Activated naive CD8-positive, alpha-beta T cell treated with anti-CD3 and anti-CD28 coated beads, Interleukin-2, amount 50 U/mL, for 24 hours (primary cell): ENCODE measurements at places on chromosomes 1 and 21.
A peak's percentile ranks its signal among the peaks of the same experiment; 100 is the strongest.

DNA sequence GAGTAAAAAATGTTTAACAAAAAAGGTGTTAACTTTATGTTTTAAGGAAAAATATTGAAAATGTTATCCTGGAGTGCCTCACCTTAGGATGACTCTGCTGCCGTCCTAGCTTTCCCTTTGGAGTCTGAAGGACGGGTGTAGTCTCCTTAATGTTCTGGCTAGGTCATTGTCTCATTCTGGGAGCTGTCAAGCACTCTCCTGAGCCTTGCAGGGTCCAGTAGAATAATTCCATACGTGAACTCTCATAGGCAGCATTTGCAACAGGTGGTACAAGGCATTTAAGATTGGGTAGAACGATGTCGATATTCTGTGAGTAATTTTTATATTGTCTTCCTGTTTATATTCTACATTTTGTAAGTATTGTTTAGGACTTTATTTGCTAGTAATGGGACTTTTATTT is 283.6 kb upstream of the C1orf105 start:
- DNase-seq: no peak

GRCh38 chr1:47188791-47189785 is 748 bp downstream of the PDZK1IP1 start:
- no peak for DNase-seq

GRCh38 chr1:209655411-209656231 is 3.4 kb upstream of the LAMB3 start:
- no peak for DNase-seq

- no peak for DNase-seq
Measured at GRCh38 chr1:86324130-86324822, 71.8 kb downstream of the ODF2L start.

DNA sequence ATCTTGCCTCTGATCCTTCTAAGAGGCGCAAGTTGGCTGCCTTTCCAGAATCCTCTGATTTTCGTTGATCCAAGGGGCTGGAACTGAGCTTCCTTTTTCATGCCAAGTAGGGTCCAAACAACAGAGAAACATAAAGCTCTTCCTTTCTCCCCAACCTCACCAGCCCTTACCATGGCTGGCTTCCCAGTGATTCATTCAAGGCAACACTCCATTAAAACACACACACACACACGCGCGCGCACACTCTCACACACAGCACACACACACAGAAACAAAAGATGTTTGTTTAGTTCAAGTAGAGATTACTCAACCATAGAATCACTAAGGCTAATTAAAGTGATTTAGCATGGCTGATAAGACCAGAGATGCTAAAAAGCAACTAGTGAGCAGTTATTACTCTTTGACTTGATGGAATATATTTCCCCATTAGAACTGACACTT is 13.0 kb upstream of the GUCA2A start:
- no peak for DNase-seq

- DNase-seq: no peak
Measured at GRCh38 chr1:37846647-37847339, 12.6 kb downstream of the MTF1 start.

DNA sequence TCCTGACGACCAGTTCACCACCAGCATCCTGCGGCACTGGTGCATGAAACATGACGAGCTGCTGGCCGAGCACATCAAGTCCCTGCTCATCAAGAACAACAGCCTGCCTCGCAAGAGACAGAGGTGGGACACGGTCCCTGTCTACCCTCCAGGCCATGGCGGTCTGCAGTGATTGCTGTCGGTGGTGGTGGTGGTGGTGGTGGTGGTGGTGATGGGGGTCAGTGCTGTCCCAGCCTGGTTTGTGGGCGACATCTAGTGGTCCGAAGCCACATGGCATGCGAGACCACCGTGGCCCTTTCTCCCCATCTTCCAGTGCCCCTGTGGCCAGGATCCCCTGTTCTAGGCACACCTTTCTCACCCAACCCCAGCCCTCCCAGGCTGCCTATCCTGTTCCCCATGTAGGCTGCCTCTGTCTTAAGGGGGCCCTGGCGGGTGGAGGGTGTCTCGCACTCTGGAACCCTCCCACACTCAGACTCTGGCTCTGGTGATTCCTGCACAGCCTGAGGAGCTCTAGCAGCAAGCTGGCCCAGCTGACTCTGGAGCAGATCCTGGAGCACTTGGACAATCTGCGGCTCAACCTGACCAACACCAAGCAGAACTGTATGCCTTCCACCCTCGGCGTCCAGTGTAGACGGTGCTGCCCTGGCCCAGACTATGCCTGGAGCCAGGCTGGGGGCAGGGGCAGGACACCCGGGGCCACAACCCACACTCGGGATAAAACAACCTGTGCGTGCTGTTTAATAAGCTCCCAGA is 3.2 kb upstream of the SLC27A3 start:
- DNase-seq: no peak

- DNase-seq: peak; percentile 23
Measured at GRCh38 chr21:33070998-33071769, 1.2 kb downstream of the OLIG1 start.

DNA sequence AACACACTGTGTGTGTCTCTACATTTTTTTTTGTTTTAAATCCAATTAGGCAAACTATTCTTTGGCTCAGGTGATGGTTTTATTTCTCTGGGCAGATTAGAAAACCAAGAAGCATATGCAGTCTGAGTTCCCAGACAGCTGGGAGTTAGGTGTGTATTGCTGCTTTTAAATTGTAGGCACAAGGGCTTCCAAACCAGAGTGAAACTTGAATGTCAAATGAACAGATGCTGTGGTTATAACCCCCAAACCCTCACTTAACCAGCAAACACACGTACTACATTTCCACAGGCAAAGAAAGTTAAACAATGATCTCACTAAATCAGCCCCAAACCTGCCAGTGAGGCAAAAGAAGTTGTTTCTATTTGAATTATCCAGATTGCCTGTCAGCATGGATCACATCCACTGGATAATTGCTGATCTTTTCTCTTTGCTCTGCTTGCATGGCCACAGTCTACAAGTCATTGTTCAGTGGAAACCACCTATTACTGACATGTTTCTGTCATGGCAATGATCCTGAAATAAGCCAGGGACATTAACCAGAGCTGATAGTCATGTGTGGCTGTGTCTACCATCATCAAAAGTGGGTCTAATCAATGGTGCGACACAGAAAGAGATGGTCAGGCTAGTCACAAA is 576.5 kb upstream of the PLXNA2 start:
- no peak for DNase-seq

DNA sequence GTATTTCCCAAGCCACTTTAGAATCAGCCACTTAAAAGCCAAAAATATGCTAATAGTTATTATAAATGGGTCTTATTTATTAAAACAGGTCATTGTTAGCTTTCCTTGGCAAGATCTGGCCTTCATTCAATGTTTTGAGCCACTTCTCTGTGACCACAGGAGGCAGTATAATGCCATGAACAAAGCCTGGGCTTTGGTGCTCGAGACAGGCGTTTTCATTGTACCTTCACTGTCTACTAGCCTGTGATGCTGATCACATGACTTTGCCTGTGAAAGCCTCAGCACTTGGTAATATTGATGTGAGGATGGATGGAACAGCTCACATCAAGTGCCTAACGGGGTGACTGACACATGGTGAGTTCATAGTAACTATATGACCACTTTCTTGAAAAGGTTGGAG is 217.0 kb downstream of the RWDD3 start:
- DNase-seq: no peak

DNA sequence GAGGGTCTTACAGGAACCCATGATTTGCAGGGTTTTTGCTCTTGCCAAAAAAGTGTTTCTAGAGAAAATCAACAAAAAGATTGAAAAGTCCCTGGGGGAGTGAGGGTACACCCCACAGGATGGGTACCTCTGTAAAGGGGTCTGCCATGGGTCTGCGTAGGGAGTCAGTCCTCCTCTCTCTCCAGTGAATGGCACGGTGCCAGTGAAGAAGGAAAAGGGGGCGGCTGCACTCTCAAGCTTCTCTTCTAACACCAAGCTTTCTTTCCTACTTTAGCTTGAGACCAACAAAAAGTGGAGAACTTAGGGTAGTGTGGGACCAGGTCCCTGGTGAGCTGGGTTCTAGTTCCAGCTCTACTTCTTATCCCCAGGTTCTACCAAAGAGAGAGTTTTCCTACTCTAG is 87.4 kb downstream of the GLUL start:
- no peak for DNase-seq

DNA sequence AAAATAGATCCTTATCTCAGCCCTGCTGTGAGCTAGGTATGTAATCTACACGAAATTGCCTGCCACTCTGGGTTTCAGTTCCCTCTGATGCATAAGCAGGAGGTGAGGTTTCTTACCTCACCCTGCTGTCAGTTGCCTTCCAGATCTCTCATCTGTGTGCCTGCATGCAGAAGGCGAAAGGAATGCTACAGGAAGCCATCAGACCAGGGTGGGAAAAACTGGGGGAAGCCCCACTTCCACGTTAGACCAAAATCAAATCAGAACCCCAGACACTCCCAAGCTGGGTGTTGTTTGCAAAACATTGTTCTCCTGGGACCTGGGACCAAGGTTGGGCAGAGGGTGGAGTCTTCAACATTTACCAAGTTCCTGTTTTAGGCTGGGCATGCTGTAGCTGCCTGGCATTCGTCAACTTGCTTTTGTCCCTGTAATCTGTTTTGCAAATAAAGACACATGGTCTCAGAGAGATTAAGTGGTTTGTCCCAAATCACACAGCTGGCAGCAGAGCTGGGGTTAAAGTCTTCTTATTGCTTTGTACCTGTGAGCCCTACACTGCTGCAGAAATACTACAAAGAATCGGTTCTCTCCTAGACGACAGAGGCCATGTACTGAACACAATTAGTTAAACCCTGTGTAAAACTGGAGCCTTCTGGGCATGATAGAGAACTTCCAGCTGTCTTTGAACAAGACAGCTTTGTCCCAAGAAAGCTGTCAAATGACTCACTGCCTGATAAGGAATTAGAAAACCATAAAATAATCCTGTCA is 389.7 kb upstream of the RUNX1 start:
- DNase-seq: peak; percentile 9

DNA sequence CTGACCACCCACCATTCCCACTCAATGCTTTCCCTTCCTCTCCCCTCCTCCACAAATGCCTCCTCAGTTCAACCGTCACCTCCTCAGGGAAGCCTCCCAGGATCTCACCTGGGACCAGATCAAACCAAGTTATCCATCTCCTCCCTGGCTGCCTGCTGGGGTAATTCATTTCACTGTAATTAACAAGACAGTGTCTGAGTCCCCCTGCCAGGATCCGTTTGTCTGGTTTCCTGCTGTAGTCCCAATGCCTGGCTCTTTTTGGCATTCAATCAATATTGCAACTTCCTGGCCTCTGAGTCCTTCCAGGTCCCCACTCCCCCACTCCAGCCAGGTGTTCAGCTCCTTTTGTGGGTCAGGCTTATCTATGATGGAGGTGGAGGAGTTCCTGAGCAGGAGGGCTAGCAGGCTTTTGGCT is 687.7 kb downstream of the PTPRU start:
- DNase-seq: no peak

- DNase-seq: peak; percentile 86
Measured at GRCh38 chr1:61077676-61078541, 4.5 kb upstream of the NFIA start.

DNA sequence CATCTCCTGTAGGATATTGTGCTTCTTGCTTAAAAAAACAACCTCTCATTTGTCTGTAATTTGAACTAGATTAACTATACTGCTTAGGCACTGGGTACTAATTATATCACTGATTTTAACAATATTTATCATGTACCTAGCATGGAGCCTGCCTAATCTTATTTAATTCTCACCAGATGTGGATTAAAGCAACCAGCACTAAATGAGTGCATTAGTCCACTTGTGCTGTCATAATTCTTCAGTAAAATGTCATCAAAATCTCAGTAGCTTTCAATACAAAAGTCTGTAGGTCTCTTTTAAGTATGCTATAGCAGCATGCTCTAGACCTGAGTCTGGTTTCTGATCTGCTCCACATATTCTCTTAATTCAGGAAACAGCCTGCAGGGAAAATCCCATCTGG is 368.1 kb downstream of the NCAM2 start:
- no peak for DNase-seq

DNA sequence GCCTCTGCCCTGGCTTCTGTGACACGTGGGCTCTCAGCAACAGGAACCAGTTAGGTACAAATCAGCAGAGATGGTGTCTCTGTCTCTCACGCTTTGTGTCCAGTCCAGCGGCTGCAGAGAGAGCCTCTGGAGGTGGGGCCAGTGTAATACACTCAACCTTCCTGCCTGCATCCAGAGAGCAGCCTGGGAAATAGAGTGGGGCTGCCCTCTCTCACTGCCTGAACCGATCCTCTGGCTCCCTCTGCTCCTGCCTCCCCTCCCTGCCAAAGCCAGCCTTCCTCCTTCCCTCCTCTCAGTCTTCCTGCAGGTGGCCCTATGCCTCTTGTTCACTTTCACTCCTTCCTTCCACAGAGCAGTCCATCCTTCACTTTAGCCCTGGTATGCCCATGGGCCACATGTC is at the start of gene ZNF648:
ZNF648 (minus strand) TSS at position 119 of the 400 bp plus-strand sequence. CDS start 3,702 bp downstream, outside the sequence.
- no peak for DNase-seq

GRCh38 chr1:10555635-10556429 is 81.1 kb downstream of the PEX14 start:
- DNase-seq: no peak

DNA sequence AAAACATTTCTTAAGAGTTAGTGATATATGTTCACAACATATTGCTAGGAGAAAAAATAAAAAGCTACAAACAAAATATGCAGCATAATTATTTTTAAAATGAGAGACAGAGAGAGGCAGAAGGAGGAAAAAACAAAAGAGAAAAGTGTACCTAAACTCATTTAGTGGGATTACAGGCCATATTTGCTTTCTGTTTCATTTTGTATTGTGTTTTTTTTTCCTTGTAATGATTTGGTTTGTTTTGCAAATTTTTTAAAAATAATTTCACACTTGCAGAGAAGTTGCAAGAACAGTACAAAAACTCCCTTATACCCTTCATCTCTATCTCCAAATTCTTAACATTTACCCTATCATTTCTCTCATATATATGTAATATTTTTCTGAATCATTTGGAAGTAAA is 65.0 kb downstream of the LBR start:
- DNase-seq: no peak

GRCh38 chr1:218164930-218165700 is 120.0 kb upstream of the RRP15 start:
- peak; percentile 6 for DNase-seq

- DNase-seq: no peak
Measured at GRCh38 chr1:151009674-151010345, 1.6 kb downstream of the PRUNE1 start.
